ENCODE measurements at places on chromosomes 12 and 14.

- DNase-seq: no peak
These were observed 25.3 kb downstream of the C2CD5 start for GRCh38 chr12:22518998-22519397.

- DNase-seq: peak; percentile 28
These were observed 535 bp downstream of the BIN2 start for GRCh38 chr12:51323317-51323960.

DNA sequence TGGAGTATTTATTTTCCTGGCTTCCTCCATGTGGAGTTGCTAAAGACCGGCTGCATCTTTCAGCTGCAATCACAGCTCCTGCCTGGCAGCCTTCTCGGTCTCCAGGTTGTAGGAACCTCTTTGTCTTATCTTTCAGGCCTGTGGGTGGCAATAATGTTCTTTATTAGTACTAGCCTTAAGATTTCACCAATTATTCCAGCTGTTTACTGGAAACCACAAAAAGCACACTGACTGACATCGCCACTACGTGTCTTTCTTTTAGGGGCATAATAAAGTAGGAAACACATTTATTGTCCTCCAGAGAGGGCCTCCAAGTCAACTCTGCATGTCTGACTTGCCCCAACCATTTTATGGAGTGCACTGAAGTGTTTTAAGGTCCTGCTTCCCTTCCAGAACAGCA, 1116.5 kb upstream of the TMEM132C start:
- DNase-seq: no peak

- no peak for DNase-seq
These were observed 94.0 kb downstream of the NUAK1 start for GRCh38 chr12:106044773-106045172.

GRCh38 chr14:33587791-33588190, 363.1 kb downstream of the EGLN3 start:
- no peak for DNase-seq

DNA sequence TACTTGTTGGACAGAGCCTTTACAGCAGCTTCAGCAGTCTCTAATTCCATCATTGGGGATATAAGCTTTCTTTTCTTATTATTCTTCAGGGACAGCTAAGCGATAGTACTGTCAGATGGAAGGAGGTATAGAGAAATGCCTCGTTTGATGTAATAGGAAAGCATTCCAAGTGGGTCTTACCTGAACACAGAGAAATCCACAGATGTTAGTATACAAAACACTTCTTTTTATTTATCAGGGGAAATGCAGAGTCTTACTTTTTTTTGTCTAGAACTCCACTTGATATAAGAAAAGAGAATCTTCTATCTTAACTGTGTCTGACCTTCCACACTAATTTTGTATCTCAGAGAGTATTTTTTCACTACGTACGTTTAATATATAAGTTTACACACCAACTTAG, 1.9 kb downstream of the SYT1 start:
- no peak for DNase-seq

- DNase-seq: no peak
These were observed 127.8 kb upstream of the SSTR1 start for GRCh38 chr14:38079886-38080285.

DNA sequence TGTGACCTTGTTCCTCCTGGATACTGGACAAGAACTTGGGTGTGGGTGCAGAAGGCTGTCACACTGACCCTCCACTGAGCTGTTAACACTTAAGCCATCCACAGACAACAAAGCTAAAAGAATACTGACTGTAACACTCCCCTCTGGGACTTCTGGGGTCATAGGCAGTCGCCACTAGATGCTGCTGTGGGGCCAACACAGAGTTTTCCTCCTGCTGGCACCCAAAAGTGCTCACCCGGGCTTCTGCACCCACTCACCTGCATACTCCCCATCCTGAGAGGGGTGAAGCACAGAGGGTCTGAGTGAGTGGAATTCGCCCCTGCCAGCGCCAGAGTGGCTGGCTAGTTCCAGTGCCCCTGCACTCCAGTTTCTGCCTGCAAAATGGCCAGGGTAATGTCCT, 422.4 kb upstream of the LMO3 start:
- DNase-seq: no peak

- DNase-seq: no peak
These were observed 339.9 kb upstream of the RGS6 start for GRCh38 chr14:71592361-71592760.

DNA sequence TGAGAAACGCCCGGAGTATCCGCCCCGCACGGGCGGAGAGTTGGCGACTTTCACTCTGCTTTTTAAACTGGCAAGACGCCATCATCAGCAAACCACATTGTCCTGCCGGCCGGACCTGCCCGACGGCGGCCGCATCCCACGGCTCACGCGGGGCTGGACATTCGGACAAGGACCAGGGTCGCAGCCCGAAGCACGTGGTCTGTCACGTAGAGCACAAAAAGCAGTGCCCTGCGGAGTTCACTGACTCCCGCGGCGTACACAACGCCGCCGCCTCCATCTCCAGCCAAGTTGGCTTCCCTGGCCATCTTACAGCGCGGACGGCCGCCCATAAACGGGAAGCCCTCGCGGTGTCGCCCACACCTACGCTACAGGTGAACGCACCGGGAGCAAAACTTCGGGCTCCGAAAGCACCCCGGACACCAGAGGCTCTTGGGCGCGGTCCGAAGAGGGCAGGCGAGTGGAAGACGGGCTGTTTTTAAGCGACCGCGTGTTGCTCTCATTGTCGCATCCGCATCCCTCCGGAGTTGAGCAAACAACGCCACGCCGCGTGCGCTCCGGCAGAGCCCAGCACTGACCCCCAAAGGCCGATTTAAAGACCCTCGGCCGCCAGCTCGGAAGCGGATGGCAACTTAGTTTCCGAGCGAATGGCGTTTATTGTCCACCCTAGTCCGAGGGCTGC, 966 bp downstream of the SINHCAF start:
- DNase-seq: peak; percentile 46

DNA sequence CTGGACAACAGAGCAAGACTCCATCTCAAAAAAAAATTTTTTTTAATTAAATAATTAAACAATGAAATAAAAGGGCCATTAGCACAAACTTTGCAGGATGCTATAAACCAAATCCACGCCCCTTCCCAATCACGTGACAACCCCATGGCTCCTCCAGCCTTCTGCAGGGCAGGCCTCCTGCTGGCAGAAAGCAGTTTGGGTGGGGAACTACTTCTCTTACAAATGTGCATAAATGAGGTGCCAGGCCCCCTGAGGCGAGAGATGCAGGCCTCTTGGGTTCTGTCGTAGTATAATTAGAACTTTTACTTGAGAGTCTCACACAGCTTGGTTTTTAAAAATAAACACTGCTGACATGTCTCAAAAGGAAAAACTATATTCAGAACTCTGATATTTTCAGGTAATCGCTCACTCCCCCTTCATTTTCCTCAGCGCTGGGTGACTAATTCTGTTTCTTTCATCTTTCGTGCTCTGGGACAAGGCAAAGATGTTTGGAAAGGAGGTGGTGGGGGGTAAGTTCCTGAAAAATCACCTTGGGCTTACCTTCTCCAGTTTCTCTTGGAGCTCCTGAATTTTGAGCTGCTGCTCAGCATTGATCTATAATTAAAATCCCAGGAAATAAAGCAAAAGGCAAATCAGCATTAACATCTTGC, 101.7 kb downstream of the CIT start:
- DNase-seq: no peak

DNA sequence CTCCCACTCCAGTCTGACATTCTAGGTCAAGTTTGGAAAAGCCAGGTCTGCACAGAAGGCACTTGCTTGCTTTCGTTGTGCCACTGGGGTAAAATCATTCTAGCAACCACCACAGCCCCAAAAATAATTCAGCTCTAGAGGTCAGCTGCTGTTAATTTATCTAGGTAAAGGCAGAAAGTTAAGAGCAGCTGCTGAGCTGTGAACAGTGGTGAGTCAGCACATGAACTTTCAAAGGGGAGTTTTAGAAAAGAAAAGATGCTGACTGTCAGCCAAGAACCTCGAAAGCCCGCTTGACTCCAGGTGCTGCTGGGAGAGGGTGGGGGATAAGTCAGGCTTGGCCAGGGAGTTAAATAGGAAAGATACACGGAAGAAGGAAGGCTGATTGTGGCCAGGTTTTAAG, 12.7 kb downstream of the CCDC197 start:
- DNase-seq: no peak

DNA sequence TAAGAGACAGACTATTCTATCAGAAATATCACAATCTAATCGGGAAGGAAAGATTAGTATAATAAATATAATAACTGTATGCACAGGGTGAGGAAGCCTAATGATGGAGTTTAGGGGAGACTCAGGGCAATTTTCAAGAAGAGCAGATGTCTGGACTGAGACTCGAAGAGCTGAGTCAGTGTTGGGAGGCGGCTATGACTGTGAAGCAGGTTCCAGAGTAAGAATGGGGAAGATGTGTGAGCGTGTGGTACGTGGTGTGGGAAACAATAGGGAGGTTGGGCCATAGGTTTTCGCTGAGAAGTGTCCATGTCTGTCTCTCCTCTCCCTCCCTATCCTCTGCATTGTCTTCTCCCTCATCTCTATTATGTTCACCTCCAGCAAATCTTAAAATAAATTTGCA, 85.6 kb downstream of the LMO3 start:
- DNase-seq: no peak

DNA sequence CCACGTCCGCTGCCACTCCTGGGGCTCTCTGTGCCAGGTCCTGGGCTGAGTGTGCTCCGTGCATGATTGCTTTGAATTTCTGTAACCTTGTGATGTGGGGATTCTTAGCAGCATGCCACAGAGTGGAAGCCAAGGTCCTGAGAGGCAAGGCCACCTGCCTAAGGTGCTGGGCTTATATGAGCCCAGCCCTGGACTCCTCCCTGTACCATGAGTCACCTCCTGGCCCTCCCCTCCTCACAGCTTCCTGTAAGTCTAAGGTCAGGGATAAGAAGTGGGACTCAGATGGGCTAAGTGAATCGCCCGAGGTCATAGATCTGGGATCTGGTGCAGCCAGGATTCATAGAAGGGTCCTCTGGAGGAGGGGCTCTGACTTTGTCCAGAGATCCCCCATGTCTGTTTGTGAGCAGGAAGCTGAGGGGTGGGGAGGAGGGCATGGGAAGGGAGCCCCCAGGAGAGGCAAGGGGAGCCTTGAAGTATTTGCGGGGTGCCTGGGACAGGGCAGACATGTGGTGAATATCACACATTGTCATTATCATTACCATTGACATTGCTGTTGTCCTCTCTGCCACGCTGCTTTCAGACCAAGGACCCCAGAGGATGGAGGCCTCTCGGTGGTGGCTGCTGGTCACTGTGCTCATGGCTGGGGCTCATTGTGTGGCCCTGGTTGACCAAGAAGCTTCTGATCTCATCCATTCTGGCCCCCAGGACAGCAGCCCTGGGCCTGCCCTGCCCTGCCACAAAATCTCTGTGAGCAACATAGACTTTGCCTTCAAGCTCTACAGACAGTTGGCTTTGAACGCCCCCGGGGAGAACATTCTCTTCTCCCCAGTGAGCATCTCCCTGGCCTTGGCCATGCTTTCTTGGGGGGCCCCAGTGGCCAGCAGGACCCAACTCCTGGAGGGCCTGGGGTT, 28.8 kb downstream of the SERPINA3 start:
- DNase-seq: no peak

DNA sequence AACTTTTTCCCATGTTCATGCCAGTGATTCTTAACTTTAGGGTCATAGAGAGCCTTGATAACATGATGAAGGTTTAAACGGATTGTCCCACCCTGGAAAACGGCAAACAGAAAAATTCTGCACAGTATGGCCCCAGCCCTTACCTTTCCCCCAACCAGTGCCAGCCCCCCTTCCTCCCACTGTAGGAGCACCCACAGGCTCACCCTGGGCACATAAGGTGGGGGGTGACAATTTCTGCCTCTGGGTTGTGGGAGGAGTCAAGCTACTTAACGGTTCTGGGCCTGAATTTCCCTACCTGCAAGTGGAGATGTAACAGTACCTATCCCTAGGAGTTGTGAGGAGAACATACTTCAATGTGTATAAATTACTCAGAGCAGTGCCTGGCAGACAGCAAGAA, 18.0 kb downstream of the XRCC3 start:
- DNase-seq: no peak

GRCh38 chr12:56163533-56164344, 5.6 kb downstream of the MYL6 start:
- DNase-seq: no peak

DNA sequence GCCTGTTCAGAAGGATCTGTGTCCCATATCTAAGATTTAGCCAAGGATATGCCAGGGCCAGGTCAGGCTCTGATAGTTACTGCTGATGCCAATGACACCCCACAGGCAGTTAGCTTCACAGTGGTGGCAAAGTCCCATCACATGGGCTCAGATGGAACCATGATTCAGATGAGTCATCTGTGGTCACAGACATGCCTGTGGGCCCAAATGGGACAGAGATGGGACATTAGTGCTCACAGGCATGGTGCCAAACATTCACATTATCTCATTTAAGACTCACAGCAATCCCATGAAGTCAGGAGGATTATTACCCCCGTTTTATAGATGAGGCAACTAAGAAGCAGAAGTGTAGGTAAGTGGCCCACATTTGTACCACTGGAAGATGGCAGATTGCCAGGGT, 207.8 kb downstream of the DPF3 start:
- DNase-seq: no peak

- DNase-seq: no peak
These were observed 1.9 kb downstream of the FZD10 start for GRCh38 chr12:130164216-130164542.

- DNase-seq: peak; percentile 32
These were observed 23.8 kb upstream of the PHC1 start for GRCh38 chr12:8890313-8891085.

- no peak for DNase-seq
These were observed 29.3 kb upstream of the PDE3A start for GRCh38 chr12:20339060-20339459.

DNA sequence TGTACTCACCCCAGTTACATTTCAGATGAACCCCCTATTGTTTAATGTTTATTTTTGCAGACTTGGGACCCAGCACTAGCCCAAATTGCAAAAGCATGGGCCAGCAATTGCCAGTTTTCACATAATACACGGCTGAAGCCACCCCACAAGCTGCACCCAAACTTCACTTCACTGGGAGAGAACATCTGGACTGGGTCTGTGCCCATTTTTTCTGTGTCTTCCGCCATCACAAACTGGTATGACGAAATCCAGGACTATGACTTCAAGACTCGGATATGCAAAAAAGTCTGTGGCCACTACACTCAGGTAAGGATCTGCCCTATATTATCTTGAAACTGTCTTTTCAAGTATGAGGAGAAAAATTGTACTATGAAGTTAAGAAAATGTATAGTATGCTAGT, 1.2 kb downstream of the GLIPR1 start:
- DNase-seq: no peak
